ENCODE measurements at places on chromosomes 4 and X. TPM values are rescaled to one million over a fixed set of nuclear protein-coding genes. Genes with fewer than 3 reads are reported as not detected.

GRCh38 chr4:125243789-125244397, 70.9 kb upstream of the FAT4 start:
- DNase-seq: no peak

- DNase-seq: no peak
These were observed 19.4 kb downstream of the NKX6-1 start for GRCh38 chr4:84479663-84480062.

DNA sequence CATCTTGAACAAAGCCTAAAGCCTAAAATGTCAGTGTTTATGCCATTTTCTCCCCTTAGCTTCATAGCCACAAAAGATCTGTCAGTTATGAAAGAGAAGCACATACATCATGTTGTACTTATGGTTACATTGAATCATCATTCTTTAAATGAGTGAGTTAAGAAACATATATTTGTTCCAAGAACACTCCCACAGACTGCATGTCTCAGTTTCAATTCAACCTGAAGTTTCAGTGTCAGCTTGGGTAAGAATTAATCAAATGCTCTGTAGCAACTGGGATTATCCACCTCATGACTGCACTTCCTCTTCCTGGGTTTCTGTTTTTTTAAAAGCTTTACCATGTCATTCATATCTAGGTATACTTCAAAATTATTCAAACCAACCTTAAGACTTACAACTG, 3.9 kb upstream of the TMPRSS11B start:
- no peak for DNase-seq

- no peak for DNase-seq
These were observed 26.7 kb upstream of the SLC10A7 start for GRCh38 chr4:146548443-146548842.

DNA sequence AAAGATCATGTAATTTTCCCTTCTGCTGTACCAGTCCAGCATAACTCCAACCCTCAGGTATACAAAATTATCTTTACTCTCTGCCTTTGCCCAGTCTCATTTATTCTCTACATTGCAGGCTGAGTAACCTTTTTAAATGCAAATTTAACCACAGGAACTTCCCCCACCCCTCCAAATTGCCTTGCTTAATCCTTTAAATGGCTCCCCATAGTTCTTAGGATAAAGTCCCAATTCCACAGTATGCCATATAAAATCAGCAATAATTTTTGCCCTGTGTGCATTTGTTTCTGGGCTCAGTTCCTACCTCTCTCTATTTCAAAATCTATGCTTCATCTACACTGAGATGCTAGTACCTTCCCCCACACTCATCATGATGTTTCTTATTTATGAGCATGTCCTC, 879.7 kb downstream of the RPA4 start:
- DNase-seq: no peak

Gene GPR101
- not detected for total RNA-seq

Gene USP17L19
- not detected for total RNA-seq

Gene SLC16A2
- not detected for total RNA-seq

Gene JAKMIP1
- 4.1 TPM for total RNA-seq

Gene STK26
- 29.7 TPM for total RNA-seq

Gene PSAPL1
- total RNA-seq: not detected

Gene QRFPR
- not detected for total RNA-seq

All from naive thymus-derived CD4-positive, alpha-beta T cell (primary cell).